ENCODE measurements at places on chromosomes 12 and 14.

DNA sequence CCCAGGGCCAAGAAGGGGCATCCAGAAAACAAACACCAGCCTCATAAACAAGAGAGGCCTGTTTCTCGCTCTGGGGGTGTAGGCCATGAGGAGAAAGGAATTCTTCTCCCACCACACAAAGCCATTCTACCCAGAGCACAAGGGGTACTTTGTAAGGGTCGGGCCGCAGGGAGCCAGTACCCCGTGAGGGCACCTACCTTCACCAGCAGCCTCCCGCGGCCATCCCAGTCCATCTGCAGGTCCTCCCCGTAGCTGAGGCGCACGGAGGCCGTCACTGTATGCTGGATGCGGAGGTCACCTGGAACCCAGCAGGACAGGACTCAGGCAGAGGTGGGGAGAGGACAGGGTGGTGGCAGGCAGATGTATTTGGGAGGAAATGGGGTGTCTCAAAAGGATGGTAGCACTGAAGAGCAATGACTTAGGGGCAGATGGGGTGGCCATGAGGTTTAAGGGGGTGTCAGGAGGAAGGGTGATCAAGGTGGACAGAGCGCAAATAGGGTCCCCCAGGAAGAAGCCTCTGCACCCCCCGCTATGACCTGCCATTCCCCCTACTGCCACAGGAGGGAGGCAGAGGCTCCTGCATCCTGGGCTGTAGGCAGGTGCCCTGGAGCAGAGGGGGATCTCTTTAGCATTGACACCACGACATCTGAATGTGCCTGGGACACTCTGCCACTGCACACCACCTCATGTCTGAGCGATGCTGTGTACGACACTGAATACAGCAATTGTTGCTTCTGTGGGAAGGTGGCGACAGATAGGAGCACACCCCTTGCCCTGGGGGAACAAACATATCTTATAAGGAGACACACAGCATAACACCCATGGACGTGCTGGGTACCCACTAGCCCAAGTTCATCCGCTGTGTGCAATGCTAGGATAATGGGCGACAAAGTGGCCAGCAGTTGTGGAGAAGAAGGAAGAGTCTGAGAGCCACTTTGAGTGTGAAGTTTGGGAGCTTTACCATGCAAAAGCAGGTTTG, 61.4 kb downstream of the VWF start:
- no peak for DNase-seq

DNA sequence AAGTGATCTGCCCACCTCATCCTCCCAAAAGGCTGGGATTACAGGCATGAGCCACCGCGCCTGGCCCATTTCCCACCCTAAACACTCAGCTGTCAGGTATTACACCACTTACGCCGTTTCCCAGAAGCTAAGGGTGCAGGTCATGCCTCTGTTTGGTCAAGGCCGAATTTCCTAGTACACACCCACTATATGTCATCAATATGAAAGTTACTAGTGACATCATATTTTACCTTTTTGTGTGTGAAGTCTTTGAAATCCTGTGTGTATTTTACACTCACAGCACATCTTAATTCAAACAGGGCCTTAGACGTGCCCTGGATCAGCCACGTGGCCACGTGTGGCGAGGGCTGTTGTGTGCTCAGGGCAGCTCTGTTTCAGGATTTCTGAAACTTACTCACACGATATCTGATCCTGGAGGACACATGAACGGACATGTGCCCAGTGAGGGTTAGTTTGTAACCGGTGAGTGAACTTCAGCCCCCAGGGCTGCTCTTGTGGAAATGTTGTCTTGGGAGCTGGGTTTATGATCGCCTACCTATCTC, 51.8 kb downstream of the GLT1D1 start:
- no peak for DNase-seq

- DNase-seq: no peak
Measured at GRCh38 chr14:100840286-100841065, 14.6 kb downstream of the MEG3 start.

GRCh38 chr12:120625557-120626419, 14.6 kb upstream of the CABP1 start:
- no peak for DNase-seq

- DNase-seq: no peak
Measured at GRCh38 chr14:29016050-29016900, 249.7 kb downstream of the FOXG1 start.

DNA sequence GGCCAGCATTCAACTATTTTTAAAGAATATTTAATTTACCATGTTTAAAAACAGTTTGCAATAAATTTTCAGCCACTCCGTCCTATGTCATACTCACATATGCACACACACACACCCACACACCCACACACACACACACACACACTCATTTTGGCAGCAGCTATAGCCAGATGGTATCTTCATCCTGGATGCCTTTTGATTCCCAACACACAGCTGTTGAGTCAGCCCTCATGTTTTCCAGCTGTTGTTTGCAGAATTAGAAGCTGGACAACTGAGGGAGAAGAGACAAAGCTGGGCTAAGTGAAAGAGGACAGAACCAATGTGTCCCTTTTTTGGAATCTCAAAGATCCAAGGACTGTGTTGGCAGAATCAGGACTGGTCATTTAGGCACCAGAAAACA, 80.0 kb upstream of the EGLN3 start:
- DNase-seq: no peak

DNA sequence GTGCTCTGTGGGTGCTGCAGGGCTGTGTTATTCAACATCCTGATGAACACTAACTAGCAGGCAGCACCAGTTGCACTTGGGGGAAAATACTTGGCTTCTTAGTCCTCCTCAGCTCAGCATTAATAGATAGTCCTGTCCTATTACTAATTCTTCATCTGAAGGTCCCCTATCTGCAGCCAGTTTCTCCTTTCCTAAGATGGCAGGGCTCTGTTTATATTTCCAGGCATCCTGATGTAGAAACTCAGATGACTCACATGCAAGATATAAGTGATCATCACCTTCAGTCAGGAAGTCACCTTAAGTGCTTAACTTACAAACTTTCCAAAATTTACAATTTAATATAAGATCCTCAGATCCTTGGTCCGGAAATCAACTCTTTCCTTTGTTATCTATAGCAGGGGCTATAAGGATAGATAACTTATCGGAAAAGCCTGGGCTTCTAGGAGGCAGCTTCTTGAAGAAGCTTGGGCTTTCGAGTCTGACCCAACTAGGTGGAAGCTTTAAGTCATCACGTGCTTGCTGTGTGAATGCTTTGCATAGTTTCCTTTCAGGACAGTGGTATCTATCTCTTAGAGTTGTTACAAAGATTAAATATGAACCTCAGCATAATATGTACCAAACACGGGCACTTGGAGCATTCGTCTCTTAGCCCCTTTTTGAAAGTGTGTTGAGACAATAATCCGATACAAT, 181.0 kb upstream of the GRIP1 start:
- DNase-seq: no peak

DNA sequence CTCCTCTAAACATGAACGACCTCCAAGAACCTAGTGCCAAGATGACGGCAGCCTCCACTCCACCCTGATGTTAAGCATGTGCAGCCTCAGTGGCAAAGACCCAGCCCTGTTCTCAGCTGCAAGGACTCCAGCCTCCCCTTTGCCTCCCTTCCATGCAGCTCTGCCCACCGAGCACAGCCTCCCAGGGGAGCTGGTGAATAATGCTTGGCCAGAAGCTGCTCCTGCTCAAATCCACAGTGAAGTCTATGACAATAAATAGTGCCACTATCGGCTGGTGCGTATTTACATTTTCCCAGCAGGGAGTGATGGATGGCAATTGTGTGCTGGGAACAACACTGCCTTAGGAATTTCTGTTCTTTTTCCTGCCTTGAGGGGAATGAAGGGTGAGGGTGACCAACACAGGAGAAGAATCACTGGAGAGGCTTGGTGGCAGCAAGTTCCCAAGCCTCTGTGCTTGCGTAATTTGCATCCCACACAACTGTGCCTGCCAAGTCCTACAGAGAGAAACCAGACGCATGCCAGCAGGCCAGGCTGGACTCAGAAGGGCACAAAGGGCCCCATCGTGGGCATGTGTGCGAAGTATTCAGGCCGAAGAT, 29.9 kb upstream of the TC2N start:
- no peak for DNase-seq

DNA sequence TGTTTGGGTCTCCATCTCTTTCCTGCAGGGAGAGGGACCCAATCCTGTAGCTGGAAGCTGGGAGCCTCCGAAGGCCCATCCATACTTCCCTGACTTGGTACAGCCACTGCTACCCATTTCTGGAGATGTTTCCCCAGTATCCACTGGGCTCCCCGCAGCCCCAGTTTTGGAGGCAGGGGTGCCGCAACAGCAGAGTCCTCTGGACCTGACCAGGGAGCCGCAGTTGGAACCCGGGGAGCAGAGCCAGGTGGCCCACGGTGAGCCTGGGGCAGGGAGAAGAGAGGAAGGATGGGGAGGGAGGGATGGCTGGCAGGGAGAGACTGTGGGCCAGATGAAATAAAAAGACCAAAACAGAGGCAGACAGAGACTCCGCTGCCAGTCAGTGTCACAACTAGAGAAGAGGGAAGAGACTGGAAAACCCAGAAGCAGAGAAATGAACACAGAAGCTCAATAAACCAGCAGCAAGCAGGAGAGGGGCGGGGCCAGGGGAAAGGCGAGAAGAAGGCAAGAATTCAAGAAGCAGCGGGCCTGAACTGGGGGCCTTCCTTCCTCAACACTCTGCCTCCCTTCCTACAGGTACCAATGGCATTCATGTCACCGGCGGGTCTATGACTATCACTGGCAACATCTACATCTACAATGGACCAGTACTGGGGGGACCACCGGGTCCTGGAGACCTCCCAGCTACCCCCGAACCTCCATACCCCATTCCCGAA, 6.3 kb downstream of the LTBR start:
- DNase-seq: no peak

DNA sequence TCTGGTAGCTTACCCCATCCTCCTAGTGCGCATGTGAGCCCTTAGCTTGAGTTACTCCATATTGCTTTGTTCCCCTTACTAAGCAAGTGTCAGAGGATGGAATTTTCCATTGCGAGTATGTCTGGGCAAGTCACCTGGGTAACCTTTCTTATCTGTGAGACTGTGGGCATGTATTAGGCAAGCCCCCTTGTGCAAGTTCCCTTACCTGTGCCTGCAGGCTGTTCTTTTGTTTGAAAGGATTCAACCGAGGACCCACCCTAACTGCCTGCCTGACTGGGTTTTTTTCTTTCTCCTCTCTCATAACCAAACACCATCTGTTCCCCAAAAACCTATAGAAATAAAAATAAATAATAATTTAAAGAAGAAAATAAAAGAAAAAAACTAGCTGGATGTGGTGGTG, 22.3 kb upstream of the PPP2R5E start:
- DNase-seq: no peak

GRCh38 chr12:31023271-31023724, 50.4 kb upstream of the DDX11 start:
- no peak for DNase-seq

DNA sequence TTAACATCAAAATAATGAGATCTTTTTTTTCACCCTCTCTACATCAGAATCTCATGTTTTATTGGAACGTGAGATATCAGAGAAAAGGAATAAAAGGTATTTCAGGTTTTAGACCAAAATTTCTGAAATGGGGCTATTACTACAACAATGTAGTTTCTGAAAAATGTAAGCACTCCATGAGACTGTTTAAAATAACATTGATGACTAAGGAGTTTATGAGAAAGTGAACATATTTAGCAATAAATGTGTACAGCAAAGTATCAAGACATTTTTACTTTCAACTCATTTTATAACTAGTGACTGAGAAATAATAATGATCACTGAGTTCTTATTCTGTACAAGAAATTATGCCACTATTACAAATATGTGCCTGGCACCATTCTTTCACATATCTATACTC, 39.3 kb upstream of the ABCC9 start:
- DNase-seq: no peak

- no peak for DNase-seq
Measured at GRCh38 chr14:104114421-104115130, 23.8 kb upstream of the KIF26A start.

DNA sequence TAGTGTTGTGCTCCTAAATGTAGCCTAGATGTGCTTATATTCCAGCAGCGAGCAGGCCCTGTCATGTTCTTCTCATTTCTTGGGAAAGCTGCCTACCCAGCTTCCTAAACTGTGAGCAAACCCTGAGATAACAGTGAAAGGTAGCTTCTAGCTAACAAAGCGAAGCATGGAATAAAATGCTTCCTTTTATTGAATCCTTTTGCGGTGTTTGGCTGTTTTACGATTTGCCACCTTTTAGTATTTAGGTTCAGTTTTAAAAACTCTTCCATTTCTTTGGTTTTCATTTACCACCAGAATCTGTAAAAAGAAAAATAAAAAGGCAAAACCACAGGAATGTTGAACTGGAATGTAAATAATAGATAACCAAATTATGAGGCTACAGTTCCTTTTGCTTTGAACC, 5.0 kb upstream of the PKP2 start:
- DNase-seq: no peak

GRCh38 chr12:88571543-88571942, 8.7 kb downstream of the KITLG start:
- no peak for DNase-seq

DNA sequence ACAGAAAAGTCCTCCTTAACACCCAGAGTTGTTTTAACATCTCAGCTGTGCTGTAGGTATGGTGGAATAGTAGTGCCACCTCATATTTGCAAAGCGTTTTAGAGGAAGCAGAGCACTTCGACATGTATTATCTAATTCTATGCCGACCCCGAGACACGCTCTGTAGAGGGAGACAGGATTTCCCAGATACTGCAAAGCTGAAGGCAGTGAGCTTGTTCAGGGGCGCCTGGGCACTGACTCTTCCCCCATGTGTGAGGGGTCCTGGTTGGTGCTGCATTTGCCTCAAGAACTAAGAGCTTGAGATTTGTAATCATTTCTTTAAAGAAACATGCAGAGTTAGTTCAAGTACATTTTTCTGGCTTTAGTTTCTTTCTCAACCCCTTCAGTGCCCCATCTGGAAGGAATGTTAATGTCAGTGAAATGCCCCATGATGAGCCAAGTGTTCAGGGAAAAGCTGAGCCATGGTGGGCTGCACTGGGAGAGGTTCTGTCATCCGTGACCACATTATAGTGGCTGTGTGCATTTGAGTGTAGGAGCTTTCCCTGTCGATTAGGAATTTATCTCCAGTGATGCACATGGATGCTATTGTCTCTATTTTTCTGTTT, 66.3 kb downstream of the MBIP start:
- no peak for DNase-seq

DNA sequence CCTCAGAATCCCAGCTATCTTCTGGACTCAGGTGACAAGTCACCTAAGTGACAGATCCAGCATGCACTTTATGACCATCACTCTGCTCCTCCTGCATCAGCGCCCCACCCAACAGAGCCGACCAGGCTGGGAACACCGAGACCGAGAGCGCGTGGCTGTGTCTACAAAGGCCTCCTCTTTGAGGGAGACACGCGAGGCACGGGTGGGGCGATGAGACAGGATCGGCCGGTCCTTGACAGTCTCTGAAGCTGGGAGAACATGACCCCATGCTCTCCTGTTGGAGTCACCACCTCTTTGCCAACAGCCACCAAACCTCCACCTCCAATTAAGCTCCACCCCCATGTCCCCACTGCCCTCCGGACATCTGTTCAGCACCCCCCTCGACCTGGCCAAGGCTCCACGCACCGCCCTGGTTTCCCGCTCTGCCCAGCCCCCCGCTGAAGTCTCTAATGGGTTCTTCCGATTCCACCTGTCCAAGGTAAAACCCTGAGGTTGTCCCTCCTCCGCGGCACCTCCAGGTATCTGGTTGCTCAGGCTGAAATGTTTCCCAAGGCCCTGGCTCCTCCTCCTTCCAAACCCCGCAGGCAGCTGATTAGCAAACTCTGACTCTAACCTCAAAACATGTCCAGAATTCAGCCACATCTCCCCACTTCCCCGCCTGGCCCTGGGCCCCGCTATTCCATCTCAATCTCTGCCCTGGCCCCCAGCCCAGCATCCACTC, 31.5 kb downstream of the HSP90AA1 start:
- DNase-seq: no peak

Data from activated T-helper 1 cell treated with anti-CD3 and anti-CD28 coated beads, Interleukin-2, amount 50 U/mL, for 16 hours (primary cell).